B cell (primary cell): ENCODE measurements at places on chromosomes 7 and 10. TPM values are rescaled to one million over a fixed set of nuclear protein-coding genes. Genes with fewer than 3 reads are reported as not detected.

- no peak for DNase-seq
These were observed 152.5 kb downstream of the SLC25A13 start for GRCh38 chr7:96169439-96169838.

DNA sequence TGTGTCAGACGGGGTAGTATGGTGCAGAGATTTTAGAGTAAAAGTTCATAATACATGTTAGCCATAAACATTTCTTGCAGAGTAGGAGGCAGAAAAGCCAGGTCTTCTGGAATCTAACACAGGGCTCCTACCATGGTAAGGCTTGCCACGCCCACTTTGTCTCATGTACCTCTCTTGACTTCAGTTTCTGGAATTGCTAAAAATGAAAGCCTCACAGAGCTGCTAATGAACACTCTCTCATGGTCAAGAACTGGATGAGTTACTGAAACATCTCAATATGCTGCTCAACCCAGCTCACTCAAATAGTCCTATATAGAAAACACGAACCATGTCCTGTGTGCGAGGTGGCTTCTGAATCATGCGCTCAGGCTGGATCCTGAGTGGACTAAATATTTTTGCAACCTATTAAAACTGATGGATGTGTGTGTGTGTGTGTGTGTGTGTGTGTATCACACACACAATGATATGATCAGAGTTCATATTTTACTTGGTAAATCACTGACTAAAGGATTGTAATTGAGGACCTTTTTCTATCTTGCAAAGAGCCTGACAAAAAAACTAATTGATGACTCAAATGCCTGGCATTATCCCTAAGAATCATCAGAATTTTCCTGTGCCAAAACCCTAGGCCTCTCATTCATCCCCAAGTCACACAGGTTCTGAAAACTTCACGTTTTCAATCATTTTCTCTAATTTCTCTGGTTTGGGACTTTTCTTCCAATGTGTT is 1306.6 kb downstream of the XPNPEP1 start:
- no peak for DNase-seq

GRCh38 chr10:120824881-120825309 is 26.3 kb upstream of the WDR11 start:
- peak; percentile 46 for DNase-seq

- no peak for DNase-seq
These were observed 217.4 kb downstream of the ZMYND11 start for GRCh38 chr10:352476-353235.

Gene DENND2A
- polyA plus RNA-seq, result 0.03 and 0.31 TPM in 2 replicates

GRCh38 chr7:114504586-114504985 is 90.0 kb downstream of the FOXP2 start:
- DNase-seq, result no peak

- no peak for DNase-seq
These were observed 646.2 kb upstream of the SEMA3D start for GRCh38 chr7:85833066-85833465.

- DNase-seq, result no peak
These were observed 604 bp upstream of the STAM start for GRCh38 chr10:17643339-17643754.

GRCh38 chr7:36942025-36942424 is 217.7 kb upstream of the AOAH start:
- no peak for DNase-seq

Gene CRYGN
- polyA plus RNA-seq, result not detected in 2 replicates

Gene LSM5
- polyA plus RNA-seq, result 11.8 and 40.3 TPM in 2 replicates
